ENCODE measurements at places on chromosomes 11 and 22.

DNA sequence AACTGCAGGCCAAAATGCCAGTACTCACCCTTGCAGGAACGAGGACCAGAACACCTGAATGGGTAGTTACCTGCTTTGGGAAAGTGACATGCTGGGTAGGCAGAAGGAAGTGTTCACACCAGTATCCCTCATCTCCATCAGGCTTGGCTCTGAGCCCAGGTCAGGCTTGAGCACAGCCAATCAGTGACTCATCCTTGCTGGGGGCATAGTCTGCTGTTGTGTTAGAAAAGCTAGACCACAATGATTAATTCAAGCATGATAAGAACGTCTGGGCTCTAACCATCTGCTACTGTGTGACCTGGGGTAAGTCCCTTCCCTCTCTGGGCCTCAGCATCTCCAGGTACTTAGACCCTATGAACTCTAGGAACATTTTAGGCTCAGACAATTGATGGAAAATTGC lies 450.4 kb downstream of the MIAT start:
- DNase-seq: no peak

GRCh38 chr22:27207907-27208306 lies 550.5 kb downstream of the MIAT start:
- no peak for DNase-seq

DNA sequence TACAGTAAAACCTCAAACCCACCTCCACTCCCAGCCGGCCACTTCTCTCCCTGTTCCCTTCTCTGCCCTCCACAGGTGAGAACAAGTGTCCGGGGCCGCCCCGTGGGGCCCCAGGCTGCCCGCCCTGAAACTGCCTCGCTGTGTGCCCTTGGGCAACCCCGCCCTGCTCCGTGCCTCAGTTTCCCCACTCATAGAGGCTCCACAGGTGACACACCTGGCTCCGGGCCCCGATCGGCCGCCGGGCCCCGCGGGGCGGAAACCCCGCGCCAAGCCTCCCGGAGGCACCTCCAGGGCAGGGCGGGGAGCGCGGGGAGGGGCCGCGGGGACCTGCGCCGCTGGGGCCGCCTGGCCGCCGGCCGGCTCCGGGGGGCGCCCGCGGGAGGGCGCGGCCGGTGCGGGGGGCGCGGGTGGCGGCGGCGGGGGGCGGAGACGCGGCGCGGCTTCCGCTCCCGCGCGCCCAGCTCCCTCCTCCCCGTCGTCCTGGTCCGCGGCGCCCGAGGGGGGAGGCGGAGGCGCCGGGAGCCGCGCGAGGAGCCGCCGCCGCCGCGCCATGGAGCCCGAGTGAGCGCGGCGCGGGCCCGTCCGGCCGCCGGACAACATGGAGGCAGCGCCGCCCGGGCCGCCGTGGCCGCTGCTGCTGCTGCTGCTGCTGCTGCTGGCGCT lies at the start of gene LRP5:
LRP5 (plus strand) TSS at position 475 of the 663 bp plus-strand sequence; CDS start at position 599, 124 bp downstream.
- no peak for DNase-seq

DNA sequence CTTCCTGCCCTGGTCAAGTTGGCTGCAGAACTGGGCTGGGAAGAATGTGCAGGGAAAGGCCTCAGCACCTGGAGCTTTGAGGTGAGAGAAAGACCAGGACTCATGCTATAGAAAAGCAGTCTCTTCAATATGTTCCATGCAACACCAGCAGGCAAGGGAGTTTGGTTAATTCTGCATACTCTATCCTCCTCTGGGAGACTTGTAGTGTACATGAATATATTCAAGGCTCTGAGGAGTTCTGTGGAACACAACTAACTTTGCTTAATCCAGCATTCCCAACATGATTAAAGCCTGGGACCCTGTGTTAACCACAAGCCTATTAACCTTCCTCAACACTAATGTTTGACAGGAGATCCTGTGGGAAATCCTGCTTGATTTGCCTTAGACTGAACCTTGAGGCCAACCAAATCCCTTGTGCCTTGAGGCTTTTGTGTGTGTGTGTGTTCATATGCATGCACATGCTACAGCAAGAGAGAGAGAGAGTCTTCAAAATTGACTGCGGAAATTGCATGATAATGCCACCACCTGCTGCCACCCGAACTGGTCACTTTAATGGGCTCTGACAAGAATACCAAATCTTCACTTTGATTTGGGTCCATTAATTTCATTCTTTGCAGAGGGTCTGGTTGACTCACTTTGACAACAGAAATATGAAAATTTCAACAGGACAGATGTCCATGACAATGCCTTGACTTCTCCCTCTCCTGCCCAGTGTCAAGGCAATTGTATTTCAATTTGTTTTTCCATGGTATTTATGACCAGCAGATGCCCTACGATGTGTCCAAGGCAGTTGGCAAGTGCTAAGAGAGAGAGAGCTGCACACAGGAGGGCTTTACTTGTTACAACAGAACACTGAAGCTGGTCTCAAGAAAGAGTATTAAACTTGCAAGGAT lies 238.2 kb upstream of the ZBED5 start:
- no peak for DNase-seq

GRCh38 chr11:12600829-12601228 lies 73.4 kb upstream of the TEAD1 start:
- no peak for DNase-seq

- DNase-seq: no peak
Observed at GRCh38 chr22:40472051-40472450, 101.7 kb downstream of the SGSM3 start.

DNA sequence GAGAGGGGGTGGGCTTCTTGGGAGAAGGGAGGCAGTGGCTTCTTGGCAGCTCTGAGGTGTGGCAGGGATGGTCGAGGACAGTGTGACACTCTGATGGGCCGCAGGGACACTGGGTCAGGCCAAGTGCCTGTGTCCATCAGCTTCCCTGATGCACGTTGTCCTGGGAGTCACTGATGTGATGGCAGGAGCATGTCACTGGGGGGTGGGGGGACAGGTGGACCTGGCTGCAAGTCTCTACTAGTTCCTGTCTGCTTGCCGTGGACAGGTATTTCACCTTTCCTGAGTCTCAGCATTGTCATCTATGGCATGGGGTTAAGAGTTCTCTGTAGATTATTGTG lies 592.9 kb downstream of the TBC1D22A start:
- DNase-seq: no peak

DNA sequence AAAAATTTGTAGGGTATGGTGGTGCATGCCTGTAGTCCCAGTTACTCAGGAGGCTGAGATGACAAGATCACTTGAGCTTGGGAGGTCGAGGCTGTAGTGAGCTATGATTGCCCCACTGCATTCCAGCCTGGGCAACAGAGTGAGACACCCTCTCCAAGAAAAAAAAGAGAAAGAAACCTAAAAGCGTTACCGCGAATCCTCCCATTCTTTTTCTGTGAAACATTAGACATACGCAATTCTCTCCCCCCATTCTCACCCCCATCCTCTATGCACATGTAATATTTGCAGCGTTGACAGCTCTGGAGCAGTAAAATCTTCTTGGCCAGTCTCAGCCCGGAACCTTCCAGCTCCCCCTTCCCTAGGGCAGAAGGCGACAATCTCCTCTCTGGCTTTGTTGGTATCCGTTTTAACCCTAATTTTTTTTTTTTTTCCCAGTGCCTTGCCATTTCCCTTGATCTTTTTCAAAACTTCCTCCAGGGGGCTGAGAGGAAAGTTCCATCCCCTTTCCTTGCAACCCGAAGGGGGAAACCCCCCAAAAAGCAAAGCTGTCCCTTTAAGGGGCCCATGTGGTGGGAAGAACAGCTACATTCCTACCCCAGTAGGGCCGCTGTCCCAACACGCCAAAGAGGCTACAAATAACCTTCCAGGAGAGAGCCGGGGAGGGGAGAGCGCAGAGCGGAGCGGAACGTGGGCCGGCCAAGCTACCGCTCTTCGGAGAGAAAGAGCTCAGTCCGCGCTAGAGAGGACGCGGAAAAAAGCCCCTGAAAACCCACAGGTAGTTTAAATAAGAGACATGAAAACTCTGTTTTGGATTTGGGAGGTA lies 1.9 kb downstream of the LRP4 start:
- no peak for DNase-seq

DNA sequence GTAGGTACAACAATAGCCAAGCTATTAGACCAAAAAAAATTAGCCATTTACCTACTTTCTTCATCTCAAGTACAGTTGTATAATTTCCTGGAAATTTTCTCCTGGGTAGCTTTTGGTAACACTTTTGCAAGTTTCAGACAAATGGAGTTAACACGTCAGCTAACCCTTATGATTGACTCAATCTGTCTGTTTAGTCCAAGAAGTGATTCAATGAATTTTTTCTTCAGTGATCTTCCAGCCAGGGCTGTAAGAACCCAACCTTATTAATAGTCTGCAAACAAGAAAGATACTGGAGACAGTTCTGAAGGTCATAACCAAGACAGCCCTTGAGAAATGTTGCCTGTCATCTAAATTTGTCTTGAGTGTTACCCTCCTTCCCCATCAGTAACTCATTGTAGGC lies 30.1 kb upstream of the FIBIN start:
- DNase-seq: no peak

DNA sequence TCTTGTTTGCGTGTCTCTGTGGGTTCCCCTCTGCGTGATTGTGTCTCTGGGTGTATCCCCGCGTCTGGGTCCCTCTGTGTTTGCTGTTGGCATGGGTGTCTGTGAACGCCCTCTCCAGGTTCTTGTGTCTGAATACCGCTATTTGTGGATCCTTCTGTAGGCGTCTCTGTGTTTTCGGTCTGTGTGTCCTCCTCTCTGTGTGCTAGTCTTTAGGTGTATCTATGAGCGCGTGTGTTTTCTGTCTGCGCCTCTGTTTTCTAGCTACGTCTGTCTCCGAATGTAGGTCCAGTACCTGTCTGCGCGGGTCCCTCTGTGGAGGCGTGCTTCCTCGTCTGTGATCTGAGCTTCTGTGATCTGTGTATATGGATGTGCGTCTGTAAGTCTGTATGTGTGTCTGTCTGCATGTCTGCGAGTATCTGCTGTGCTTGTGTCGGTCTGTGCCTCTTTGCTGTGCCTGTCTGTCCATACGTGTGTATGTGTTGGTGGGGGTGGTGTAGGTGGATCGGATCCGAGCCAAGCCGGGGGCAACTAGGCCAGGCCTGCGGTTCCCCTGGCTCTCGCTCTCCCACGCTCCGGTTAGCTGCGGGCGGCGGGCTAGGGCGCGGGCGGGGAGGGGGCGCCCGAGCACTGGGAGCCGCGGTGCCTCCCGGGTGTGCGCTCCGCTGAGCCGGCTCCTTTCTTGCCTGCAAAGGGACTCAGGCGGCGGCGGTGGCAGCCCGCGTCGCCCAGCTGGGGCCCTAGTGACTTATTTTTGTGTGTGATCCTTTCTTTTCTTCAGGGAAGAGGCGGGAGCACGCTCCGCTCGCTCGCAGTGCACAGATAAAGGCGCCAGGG lies 105.3 kb upstream of the E2F8 start:
- DNase-seq: no peak

GRCh38 chr11:94786264-94787126 lies 18.3 kb downstream of the AMOTL1 start:
- no peak for DNase-seq

DNA sequence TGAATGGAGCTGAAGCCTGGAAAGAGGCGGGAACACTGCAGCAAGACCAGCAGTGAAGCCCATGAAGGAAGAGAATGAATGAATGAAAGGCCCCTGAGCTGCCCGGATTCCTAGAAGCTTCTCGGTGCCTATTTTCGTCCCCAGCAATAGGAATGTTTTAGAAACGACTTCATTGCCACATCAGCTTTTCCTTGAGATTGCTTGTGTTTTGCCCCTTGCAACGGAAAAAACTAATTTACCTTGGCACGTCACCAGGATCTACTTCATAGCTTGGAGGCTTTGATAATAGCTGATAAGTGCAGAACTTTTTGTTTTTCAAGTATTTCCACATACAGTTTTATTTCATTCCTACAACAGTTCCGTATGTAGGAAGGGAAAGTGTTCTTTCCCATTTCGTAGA lies 248.9 kb upstream of the NARS2 start:
- DNase-seq: no peak

DNA sequence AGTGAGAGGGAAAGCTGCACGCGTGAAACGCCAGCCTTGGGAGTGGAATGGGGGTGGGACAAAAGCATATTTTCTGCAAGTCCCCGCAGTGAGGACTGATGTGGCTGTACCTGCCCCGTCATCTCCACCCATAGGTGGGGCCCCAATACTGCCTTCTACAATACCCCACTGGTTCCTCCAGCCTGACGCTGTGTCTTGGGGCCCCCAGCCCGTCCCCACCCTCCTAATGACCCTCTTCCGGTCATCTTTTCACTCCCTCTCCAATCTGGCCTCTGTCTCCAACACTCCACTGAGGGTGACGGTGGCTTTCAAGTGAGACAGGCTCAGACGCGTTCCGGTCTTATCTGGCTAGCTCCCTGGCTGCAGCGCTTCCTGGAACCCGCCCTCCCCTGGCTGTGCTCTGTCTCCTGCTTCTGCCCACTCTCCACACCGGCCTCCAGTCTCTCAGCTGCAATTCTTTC lies 104.2 kb downstream of the MICAL3 start:
- DNase-seq: no peak

- no peak for DNase-seq
Observed at GRCh38 chr11:14614091-14614622, 29.4 kb upstream of the PDE3B start.

DNA sequence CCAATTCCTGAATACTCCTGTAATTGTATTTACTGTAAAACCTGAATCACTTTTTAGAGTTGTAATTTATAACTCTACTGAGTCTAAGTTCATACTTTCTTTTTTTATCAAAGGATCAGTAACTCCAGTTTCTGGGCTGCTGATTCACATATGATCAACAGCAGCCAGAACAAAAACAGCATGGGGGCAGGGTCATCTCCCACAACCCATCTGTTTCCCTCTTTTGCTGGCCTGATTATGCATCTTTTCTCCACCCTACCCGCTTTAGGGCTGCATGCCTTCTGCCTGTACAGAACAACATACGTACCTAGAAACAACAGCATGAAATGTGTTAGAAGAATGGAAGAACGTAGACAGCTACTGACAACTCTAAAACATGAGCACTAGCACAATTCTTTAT lies 76.0 kb downstream of the MRTFA start:
- DNase-seq: no peak

Data from stimulated activated CD8-positive, alpha-beta memory T cell treated with anti-CD3 and anti-CD28 coated beads, Interleukin-4, amount 100 ng/mL, for 1 hour (primary cell).